ENCODE measurements at places on chromosomes 5 and 9.

- no peak for DNase-seq
Measured at GRCh38 chr9:26157411-26157810, 479.2 kb upstream of the TUSC1 start.

- DNase-seq, result no peak
Measured at GRCh38 chr5:22614486-22615094, 238.6 kb downstream of the CDH12 start.

- no peak for DNase-seq
Measured at GRCh38 chr9:135517407-135517822, 3.8 kb upstream of the LCN1 start.

GRCh38 chr5:6359555-6360322 lies 18.6 kb downstream of the MED10 start:
- DNase-seq, result no peak

DNA sequence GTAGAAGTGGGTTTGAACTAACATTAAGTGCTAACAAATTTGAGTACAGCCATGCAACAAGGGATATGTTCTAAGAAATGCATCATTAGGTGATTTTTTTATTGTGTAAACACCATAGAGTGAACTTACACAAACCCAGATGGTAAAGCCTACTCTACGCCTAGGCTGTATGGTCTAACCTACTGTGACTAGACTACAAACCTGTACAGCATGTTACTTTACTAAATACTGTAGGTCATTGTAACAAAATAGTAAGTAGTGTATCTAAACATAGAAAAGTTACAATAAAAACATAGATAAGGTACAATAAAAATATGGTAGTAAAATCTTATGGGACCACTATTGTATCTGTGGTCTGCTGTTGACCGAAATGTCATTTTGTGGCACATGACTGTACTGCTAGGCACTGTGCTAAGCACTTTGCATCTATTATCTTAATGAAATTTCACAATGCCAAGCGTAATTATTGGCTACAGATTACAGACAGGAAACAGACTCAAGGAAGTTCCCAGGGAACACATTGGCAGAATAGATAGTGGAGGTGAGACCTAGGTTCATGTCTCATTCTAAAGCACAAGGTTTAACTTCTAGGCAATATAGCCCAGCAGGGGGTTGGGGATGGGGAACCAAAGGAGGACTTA lies 62.7 kb downstream of the ATP10B start:
- no peak for DNase-seq

DNA sequence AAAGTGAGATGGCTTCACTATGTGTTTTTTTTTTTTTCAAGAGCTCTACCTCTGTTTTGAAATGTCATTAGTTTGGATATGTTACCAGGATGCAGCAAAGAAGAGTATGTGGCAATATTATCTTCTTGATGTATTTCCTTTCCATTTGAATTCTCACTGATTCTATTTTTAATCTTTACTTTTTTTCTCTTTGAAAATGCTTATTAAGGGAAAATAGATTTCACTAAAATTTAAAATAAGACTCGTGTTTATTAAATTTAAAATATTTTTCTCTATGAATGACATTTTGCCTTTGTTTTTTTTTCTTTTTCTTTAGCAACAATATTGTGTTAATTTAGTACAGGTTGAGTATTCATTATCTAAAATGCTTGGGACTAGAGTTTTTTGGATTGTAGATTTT lies 29.2 kb downstream of the TENT2 start:
- DNase-seq, result no peak

DNA sequence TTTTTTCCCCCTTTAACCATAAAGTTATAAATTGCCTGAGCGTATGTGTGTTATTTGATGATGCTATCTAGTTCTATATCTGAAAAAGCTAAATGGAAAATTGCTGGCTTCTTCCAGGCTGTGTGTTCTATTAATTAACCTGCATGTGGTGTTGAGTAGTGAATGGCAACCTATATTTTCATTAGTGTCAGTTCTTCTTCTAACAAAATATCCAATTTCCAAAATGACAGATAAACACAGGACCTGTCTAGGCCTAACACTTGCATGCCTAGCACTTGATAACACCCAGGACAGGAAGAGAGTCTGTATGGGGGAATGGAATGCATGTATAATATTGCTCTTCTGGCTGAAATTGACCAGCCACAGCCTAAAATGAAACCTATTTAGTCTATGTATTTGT lies 91.7 kb downstream of the CD180 start:
- DNase-seq, result no peak

GRCh38 chr5:142063878-142064331 lies 44.7 kb upstream of the NDFIP1 start:
- peak; percentile 16 for DNase-seq

GRCh38 chr5:90347462-90347861 lies 62.1 kb downstream of the CETN3 start:
- no peak for DNase-seq

DNA sequence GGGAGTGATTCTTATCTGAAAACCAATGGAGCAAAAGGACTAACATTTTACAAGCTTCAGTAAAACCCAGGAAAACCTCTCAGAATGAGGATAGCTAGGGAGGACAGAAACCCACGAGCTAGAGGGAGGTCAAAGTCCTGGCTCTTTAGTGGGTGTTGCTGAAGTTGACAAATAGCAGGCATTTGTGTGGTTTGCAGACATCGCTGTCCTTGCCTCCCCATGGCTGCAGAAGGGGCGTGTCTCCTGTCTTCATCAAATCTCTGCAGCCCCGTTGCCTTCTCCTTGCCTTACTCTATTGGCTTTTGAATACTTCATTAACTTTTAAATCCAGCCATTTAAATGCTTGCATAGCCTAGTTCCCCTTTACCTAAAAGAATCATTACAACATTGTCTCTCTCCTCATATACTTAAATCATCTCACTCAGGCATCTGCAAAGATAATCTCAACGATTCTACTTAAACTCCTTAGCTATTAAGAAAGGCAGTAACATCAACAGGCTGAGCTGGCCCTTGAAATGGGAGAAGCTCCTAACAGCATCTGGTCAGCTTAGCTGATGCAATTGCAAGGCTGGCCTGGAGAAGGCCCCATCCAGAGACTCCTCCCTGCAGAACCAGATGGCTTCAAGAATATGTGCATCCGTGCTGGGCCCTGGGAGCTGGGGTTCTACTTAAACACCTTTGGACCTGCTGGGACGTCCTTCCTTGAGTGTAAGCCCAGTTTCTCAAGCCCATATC lies 152.8 kb upstream of the TAS2R1 start:
- DNase-seq, result no peak

GRCh38 chr5:87243161-87243844 lies 24.4 kb upstream of the RASA1 start:
- no peak for DNase-seq

DNA sequence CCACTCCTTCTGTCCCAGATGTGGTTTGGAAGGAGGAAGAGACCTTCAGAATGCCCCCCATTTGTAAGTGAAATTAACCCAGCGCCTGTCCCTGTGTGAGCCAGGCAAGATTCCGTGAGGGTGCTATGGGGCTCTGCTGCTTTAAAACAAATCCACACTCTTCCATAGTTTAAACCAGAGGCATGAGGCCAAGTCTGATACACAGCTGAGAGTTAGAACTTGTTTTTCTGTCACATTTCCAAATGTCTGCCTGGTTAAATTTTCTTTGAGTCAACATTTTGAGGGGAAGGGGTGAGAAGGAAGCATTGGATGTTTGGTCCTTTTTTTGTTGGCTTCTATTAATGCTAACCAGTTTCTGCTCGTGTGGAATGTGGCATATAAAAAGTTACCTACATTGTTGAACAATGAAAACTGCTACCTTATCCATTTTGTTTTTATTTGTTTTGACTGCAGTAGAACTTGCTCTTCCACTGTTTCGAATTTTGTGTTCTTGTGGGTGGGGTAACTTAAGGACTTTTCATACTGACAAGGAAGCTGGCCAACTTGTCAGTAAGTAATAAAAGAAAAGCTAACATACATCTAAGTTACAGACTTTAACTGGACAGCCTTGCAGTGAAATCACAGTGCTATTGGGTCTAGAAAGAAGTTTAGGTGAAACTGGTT lies 12.9 kb downstream of the RGMB start:
- DNase-seq, result no peak

- DNase-seq, result peak; percentile 19
Measured at GRCh38 chr5:159240301-159240870, 22.7 kb upstream of the UBLCP1 start.

GRCh38 chr9:110446171-110446570 lies 108.5 kb upstream of the TXNDC8 start:
- DNase-seq, result no peak

DNA sequence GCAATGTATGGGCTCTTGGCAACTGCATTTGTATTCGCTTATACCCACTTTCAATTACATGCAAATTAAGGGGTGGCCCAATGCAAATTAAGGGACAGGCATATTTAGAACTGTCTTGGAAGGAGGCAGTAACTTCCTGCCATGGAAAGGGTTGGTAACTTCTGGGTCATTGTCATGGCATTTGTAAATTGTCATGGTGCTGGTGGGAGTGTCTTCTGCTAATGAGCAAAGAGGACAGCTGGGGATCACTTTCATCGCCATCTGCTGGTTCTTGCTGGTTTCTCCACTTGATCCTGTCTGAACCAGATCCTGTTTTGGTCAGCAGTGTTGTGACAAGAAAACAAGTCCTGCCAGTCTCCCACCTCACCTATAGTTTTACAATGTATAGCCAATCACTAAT lies 23.3 kb upstream of the UGT3A2 start:
- no peak for DNase-seq

GRCh38 chr9:27396495-27396894 lies 99.5 kb upstream of the EQTN start:
- no peak for DNase-seq

DNA sequence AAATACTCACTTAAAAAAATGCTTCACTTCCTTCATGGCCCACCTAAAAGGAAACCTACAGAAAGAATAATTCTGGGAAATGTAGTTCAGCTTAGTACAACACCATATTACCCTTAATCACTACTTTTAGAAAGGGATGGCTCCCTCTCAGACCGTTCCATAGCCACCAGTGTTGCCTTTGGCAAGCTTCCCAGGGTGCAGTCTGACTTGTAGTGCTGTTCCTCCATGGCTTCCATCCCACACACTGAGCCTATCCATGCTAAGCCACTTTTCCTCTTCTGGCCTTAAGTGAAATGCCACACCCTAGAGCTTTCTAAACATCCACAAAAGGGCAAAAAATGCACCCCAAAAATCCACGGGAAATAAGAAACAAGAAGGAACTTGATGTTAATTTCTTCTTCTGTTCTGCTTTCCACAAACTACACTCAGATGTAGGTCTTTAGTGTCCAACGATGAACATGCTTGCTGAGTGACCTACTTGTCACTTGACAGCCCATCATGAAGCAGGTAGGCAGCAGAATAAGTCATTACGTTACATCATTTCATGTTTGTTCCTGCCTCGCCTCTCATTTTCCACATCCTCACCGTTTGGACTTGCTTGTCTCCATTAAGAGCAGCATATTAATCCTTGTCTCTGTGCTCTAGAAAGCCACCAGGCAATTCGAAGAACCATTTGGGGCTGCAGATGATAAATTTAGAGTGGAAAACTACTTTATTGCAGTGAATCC lies 391.1 kb upstream of the GRAMD2B start:
- DNase-seq, result no peak

DNA sequence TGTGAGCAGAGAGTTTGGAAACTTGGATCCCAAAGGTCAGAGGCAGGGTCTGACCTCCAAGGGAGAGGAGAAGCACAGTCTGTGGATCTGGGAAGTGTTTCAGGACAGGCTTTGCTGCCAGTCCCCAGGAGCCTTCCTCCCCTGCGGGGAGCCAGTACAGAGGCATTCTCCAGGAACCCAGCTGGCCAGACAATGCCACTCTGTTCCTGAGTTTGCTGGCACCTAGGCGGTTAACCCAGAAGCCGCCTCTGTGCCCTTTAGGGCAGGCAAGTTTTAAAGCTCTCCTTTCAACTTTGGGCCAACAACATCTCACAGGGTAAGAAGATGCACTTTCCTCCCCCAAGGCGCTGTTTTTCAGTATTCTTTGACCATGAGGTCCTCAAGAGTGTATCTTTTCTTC lies 37.0 kb upstream of the FGF1 start:
- no peak for DNase-seq

GRCh38 chr5:134614450-134615085 lies 18.1 kb downstream of the SAR1B start:
- DNase-seq, result no peak

DNA sequence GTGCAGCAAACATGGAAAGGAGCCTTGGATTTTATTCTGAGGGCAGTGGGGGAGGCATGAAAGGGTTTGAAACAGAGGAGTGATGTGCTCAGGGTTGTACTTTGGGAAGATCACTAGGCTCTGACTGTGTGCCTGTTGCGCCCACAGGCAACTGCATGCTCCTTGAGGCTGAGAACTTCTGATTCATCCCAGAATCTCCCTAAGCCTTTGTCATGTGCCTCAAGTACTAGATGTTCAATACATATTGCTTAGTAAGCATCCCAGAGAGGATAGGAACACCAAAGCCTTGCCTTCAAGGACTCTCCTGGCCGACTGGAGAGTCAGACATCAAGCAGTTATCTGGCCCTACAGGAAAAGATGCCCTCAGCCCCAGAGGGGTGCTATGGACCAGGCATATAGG lies 54.1 kb downstream of the ARHGEF37 start:
- DNase-seq, result no peak

DNA sequence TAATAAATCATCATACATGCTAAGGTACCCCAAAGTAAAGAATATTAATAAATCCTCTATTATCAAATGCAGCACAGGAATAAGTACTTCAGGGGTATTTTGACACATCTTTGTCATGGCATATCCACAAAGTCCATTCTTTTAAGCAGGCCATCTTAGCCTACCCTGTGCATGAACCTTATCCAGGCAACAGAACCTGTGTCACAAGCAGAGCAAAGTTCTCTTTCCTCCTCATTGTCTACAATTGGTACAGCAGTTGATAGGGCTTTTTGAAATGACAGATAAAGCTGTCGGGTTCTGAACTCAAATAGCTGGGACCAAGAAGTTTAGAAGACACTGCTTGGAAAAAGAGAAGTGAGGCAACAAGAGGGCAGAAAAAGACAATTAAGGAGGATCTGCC lies 30.8 kb upstream of the PURA start:
- no peak for DNase-seq

GRCh38 chr5:142939006-142939405 lies 168.8 kb downstream of the ARHGAP26 start:
- no peak for DNase-seq

DNA sequence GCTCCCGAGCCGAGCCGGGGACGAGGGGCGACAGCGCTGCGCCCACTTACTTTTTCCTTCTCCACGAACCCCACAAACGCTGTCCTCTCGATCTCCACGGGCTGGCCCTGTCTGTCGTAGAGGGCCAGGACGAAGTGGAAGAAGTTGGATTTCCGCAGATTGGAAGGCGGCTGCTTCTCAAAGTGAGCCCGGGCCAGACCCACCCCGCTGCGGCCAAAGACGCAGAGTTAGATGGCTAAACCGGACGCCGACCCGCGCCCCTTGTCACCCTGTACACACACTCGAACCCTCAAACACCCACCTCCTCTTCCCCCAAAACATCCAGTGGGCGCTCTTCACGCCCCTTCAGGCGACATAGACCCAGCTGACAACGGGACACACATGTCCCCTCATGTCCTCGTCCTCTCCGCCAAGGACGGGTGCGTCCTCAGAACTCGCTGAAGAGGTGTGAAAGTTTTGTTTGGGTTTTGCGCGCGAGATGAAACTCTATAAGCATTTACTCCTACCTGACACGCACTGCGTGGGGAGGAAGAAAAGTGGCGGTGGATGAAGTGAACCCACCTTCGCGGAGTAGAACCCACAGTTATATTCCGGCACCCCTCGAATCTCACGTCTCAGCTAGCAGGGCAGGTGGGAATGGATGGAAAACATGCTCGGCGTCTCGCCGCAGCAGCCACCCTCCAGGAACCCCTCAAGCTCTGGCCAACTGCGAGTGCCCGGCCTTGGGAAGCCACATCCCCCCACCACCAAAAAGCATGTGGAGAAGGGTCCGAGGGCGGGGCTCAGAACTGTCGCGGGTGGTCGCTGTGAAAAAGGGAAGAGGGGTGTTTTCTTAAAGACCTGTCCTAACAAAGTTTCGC lies 2.6 kb downstream of the EBF1 start:
- DNase-seq, result no peak
